ENCODE measurements at places on chromosomes 13 and 19.
A peak's percentile ranks its signal among the peaks of the same experiment; 100 is the strongest.

GRCh38 chr19:18401580-18402112 is 4.2 kb upstream of the LRRC25 start:
- peak; percentile 79 for DNase-seq

DNA sequence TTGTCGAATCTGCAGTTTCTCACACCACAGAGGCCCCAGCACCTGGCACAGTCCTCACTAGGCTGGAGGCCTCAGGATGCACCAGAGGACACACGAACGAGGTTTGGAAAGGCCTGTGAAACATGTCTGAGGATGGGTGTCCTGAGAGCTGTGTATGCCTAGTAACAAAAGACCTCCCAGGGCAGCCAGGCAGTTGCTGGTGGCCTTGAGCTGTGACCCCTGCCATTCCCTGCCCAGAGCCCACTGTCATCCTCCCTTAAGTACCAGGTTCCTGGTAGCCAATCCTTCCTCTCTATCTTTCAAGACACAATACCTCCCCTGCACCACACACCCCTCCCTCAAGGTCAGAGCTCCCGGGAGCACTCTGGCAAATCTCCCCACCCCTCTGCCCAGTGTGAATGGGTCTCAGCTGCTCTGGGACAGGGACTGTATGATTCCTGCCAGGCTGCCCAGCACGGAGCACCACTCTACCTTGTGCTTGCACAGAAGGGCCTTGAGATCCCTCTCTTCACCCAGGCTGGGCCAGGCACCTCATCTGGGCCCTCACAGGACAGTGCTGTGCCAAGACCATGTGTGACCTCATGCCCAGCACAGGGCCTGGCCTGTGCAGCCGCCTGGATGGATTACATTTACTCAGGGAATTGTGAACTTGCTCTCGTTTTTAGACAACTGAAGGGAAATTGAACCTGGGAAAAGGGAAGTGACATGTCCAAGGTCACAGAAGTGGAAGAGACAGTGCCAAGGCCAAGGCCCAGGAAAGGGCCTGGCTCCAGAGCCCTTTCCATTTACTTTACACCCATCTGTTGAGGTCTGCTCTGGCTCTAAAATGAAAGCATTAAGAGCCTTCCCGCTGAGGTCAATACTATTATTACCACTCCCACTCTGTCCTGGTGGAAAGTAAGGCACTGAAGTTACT is 2.2 kb downstream of the ZNF787 start:
- DNase-seq, result no peak

DNA sequence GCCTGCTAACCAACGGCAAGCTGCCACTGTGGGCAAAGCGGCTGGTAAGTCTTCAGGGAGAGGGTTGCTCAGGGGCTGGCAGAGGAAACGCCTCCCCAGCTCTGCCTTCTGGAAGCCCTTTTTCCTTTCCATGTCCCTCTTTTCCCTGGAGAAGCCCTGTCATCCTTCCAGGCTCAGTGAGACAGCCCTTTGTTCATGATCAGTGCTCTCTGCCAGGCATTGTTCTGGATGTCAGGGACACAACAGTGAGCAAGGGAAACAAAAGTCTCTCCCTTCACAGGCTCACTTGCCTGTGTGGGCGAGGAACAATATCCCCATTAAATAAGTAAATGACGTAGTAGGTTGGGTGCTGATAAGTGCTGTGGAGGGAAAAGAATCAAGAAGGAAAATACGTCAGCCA is 13.9 kb upstream of the OVOL3 start:
- DNase-seq, result no peak

DNA sequence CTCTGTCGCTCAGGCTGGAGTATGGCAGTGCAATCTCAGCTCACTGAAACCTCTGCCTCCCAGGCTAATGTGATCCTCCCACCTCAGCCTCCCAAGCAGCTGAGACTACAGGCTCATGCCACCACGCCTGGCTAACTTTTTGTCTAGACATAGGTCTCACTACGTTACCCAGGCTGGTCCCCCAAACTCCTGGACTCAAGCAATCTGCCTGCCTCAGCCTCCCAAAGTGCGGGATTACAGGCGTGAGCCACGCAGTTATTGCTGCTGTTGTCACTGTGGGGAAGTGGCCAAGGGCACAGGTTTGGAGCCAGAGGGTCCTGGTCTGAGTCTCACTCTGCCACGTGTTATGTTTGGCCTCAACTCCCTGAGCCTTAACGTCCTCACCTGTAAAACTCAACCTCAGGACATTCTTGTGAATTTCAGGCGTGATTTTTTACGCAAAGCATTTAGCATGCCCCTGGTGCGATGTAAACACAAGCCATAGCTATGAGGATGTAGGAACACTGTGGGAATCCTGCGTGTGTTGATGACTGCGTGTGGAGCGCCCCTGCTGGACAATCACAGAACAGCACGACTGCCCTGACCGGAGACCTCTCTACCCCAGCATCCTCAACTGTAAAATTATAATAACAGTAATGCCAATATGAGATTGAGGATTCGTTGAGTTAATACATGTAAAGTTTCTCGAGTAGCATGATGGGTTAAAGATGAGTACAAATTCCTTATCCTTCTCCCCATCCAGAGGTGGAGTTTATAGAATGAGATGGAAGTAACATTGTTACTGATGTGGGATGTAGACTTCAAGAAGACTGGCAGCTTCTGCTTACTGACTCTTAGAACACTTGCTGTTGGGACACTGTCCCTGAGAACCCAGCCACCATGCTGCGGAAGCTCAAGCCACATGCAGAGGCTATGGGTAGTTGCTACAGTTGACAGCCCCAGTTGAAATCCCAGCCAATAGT is 41.8 kb upstream of the PNMA8B start:
- peak; percentile 68 for DNase-seq

GRCh38 chr19:3693025-3693925 is 7.0 kb downstream of the PIP5K1C start:
- DNase-seq, result peak; percentile 87

GRCh38 chr19:16019691-16020448 is 56.4 kb upstream of the TPM4 start:
- DNase-seq, result peak; percentile 59

DNA sequence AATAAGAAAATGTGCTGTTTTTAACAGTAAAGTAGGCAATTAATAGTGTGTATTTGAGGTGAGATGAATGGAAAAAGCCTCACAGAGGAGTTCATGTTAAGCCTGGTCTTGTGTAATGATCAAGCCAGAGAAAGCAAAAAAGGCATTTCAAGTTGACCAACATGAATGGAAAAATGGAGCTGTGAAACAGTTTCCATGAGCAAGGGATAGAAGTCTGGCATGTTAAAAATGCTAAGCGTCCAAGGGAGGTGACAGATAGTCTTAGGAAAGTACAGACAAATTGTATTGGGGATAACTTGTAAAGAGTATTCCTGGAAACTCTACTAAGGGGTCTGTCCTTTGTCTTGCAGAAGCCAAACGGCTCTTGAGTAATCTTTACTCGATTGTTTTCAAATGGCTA is 506.8 kb upstream of the ATXN8OS start:
- DNase-seq, result no peak

GRCh38 chr19:645912-646778 is 6.5 kb downstream of the FGF22 start:
- no peak for DNase-seq

DNA sequence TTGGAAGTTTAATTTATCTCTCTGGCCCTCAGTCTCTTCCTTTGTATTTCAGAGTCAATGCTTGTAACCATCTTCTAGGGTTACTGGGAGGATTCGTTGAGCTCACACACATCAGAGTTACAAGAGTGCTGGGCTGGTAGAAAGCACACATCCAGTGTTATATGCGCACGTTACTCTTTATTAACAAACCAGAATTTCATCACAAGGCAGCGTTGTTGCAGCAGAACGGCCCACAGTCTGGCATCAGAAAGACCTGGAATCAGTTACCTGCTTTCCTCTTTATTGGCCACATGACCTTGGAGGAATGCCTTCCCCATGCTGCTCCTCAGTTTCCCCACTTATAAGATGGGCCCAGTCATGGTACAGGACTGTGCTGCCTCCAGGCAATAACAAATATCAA is 3.9 kb downstream of the ZNF865 start:
- DNase-seq, result no peak

- no peak for DNase-seq
Measured at GRCh38 chr19:24159707-24160106, 72.7 kb downstream of the ZNF254 start.

DNA sequence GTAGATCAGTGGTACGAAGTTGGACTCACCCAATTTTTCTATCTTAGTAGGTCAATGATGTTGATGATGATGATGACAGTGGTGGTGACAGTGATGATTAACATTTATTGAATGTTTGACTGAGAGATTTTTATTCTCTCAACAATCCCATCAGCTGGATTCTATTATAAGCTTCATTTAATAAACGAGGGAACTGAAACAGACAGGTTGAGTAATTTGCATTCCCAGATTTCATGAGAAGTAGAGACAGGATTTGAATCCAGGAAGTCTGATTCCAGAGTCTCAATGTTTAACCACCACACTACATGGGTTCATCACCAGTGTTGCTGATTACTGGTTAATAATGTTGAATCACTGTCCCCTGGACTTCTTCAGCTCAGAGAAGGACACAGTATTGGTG is 168.9 kb downstream of the FLT1 start:
- DNase-seq, result no peak

DNA sequence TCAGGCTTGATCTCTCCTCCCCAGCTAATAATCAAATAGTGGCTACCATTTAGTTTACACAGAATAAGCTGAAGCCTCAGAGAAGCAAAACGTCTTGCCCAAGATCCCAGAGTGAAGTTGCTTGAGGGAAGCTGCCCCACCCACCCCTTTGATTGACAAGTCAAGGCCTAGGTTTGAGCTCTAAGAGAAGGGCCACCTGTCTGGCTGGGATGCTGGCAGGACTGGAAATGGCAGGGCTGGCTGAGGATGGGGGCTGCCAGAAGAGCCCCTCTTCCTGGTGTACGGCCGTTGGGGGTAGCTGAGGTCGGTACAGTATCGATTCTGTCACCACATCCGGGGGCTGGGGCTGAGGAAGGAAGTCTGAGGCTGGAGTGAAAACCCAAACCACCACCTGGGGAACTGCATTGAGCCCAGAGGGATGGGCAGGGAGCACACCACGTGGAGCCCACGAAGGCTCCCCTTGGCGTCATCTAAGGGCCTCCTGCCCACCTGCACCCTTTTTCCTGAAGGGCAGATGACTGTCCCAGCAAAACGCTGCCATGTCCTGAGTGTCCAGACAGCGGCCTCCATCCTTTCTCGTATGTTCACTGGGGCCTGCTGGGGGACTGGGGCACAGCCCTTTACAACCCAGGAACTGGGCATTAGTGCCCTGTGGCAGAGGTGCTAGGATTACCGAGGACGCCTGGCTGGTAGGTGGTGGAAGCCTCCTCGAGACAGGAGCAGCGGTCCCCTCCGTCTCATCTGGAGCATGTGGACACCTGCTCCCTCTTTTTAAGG is 1.4 kb upstream of the PRKD2 start:
- DNase-seq, result no peak

- DNase-seq, result no peak
Measured at GRCh38 chr19:3554254-3555083, 2.9 kb downstream of the MFSD12 start.

GRCh38 chr13:111625526-111626315 is 305.3 kb downstream of the TEX29 start:
- no peak for DNase-seq

GRCh38 chr13:50200988-50201387 is 185.7 kb downstream of the KCNRG start:
- DNase-seq, result no peak

GRCh38 chr13:44622261-44622660 is 46.1 kb upstream of the TSC22D1 start:
- no peak for DNase-seq

All from tibial artery (tissue), 4 donors.